ENCODE measurements at places on chromosomes 7 and 10.

GRCh38 chr10:14056610-14057332, 274.0 kb downstream of the FRMD4A start:
- DNase-seq = peak; percentile 95

- DNase-seq = no peak
Observed at GRCh38 chr10:35598379-35598778, 6.8 kb upstream of the GJD4 start.

DNA sequence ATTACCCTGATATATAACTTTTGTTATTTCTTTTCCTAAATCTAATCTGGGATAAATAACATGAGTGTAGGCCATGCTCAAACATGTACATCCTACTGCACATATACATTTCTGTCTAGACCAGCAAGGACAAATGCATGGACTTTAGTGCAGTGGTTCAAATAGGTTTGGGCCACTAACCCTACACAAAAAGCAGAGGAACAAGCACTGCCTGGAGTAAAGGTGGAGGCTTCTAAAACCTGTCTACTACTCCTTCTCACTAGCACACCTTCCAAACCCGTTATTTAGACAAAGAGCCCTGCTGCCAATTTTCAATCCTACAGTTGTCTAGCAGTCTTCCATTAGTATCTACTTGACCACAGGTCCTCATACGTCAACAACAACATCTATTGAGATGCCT, 34.8 kb downstream of the SGCE start:
- DNase-seq = no peak

GRCh38 chr10:60784641-60785040, 6.4 kb downstream of the CDK1 start:
- no peak for DNase-seq

DNA sequence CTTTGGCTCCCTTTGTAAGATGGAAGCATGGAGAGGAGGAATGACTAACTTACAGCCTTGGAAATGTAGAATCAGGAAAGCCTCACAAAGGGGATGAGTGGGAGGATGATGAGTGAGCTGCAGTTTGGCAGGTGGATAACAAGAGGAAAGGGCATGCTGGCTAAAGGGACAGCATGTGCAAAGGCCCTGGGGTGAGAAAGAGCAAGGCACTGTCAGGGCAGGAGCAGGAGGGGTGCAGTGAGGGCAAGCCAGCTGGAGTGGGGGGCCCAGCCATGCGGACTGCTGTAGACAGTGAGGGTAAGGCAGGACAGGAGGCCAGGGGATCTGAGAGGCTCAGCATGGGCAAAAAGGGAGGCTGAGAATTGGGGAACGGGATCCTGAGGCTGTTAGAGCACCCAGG, 20.5 kb downstream of the TLL2 start:
- DNase-seq = no peak

DNA sequence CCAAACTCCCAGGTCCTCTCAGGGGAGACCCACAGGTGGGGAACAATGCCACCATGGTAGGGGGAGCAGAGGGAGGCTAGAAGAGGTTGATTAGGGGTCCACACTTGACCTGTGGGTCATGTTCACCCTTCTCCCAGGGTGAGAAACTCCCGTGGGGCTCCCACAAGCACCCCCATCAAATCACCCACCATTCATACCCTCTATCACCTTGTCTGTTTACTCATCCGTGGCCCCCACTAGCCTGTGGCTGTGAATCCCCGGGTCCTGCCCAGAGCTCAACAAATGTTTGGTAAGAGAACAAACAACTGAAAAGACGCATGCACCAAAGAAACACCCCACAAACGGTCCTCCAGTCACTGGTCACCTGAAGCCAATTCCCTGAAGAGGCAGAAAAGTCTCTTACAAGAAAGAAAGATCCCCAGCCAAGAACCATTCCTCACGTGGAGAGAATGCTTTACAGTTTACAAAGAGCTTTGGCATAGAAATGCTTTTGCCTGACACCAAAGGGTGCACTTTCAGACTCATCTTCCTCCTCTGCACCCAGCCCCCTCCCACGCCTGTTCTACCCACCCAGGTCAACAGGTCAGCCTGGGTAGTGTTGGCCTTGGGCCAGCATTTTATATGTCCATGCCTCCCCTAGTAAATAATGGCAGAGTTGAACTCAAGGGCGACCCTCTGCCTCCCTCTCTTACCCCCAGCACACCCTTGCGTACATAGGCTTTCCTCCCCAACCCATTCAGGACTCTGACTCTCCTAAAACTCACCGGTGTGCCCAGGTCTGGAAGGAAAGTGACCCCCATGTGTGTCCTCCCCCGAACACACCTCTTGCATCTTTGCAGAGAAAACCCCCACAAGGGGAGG, 1.9 kb downstream of the ZCCHC24 start:
- no peak for DNase-seq

DNA sequence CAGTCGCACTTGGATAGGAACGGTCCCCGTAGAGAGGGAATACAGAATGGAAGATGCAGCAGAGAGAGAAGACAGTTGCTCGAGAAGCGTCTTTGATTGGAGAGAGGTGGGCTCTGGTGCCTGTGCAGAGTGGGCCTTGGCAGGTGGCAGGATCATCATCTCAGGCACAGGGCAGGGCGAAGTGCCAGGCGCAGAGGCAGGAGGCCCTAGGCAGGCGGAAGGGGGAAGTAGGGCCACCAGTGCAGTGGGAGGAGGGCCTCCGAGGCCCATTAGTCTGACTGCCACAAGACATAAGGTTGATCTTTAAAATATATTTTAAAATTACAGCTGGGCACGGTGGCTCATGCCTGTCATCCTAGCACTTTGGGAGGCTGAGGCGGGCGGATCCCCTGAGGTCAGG, 10.1 kb downstream of the CARD11 start:
- DNase-seq = no peak

GRCh38 chr7:42127232-42127622, 109.8 kb downstream of the GLI3 start:
- DNase-seq = no peak

- peak; percentile 93 for DNase-seq
Observed at GRCh38 chr10:31650010-31650409, 278.6 kb downstream of the ARHGAP12 start.

DNA sequence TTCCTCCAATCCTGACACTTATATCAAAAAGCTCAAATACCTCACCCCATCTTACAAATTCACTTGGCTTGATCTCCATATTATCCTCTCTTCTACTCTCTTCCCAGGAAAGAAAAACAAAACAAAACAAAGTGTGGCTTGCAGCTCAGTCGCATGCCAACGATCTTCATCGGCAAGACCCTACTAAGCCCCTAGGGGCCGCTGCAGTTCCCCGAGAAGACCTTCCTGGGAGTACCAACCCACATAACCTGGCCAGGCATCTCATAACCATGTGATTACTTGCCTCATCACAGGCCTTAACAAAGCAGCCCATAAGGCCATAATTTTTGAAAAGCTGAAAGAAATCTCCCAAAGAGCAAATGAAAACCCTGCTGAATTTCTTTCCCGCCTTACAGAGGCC, 103.7 kb downstream of the ZNF92 start:
- DNase-seq = no peak

DNA sequence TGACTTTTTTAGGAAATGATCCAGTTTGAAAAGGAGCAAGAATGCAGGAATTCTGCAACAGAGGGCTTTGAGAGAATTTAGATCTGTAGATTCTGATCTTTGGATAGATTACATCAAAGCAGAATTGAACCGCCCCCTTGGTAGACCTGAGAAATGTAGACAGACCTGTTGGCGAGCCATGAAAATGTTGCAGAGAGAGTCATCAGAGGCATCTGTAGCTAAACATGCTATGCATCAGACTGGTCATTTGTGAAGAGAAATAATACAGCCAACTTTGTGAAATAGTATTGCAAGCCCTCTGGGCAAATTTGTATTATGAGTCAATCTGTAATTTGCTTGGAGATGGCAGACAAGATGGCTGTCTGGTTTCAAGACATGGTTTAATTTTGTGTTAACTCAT, 4.3 kb upstream of the C1GALT1 start:
- peak; percentile 67 for DNase-seq

GRCh38 chr7:30733691-30734090, 18.2 kb upstream of the INMT start:
- no peak for DNase-seq

DNA sequence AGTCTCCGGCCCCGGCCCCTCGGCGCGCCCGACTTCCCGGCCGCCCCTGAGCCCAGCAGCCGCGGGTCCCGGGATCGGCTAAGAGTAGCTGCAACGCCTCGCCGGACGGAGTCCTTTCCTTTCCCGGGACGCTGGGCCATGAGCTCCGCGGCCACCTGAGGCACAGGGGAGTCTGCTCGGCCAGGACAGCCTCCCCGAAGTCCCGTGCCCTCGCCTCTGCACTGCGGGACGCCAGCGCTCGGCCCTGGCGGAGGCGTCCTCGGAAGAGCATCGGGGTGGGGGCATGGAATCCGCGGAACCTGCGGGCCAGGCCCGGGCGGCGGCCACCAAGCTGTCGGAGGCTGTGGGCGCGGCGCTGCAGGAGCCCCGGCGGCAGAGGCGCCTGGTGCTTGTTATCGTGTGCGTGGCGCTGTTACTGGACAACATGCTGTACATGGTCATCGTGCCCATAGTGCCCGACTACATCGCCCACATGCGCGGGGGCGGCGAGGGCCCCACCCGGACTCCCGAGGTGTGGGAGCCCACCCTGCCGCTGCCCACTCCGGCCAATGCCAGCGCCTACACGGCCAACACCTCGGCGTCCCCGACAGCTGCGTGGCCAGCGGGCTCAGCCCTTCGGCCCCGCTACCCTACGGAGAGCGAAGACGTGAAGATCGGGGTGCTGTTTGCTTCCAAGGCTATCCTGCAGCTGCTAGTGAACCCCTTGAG, 502 bp downstream of the SLC18A3 start:
- DNase-seq = no peak

DNA sequence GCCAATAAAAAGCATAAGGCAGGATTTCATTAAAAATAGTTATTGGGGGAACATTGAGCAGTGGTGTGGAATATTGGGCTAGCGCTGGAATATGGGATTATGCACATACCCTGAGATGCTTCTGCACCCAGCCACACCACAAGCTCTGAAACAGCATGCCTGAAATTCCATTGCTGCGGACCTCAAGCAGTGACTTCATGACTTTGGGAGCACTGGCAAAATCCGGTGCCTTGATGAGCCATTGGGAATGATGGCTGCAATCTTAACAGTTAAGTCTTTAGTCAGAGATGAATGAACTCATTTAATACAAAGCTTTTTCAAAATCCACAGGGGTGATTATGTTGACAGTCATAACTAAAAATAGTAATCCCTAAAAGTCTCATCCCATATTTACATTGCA, 274.7 kb upstream of the MTPN start:
- DNase-seq = no peak

DNA sequence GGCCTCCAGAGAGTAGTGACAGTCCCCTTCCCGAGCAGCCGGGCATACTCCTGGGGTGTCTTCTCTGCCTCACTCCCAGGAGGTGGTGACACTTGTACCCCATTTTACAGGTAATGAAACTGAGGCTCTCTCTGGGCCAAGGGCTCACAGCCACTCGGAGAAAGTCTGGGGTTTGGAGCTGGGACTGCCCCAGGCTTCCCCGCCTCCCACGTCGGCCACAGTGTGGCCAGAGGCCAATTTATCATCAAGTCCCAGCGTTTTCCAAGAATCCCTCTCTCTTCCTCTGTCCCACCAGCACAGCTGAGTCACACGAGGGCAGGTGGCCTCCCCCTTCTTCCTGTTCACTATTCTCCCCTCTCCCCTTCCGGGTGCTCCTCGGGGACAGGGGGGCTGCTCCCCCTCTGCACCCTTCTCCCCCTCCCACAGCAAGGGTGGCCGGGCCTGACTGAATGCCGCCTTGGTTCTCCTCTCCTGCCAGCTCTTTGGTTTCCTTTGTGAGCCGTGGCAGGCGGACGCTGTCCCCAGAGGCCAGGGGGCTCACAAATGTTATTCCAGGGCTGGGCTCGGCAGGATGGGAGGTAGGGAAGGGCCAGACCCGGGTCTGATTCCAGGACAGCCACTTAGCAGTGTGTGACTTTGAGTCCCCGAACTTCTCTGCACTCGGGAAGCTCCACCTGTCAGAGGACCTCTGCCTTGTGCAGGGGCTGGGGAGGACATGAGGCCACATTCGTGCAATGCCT, 17.7 kb downstream of the CLIP2 start:
- peak; percentile 71 for DNase-seq

GRCh38 chr10:49162761-49163310, 25.4 kb downstream of the TMEM273 start:
- DNase-seq = no peak

- DNase-seq = no peak
Observed at GRCh38 chr7:129093867-129094456, 39.1 kb upstream of the TNPO3 start.

DNA sequence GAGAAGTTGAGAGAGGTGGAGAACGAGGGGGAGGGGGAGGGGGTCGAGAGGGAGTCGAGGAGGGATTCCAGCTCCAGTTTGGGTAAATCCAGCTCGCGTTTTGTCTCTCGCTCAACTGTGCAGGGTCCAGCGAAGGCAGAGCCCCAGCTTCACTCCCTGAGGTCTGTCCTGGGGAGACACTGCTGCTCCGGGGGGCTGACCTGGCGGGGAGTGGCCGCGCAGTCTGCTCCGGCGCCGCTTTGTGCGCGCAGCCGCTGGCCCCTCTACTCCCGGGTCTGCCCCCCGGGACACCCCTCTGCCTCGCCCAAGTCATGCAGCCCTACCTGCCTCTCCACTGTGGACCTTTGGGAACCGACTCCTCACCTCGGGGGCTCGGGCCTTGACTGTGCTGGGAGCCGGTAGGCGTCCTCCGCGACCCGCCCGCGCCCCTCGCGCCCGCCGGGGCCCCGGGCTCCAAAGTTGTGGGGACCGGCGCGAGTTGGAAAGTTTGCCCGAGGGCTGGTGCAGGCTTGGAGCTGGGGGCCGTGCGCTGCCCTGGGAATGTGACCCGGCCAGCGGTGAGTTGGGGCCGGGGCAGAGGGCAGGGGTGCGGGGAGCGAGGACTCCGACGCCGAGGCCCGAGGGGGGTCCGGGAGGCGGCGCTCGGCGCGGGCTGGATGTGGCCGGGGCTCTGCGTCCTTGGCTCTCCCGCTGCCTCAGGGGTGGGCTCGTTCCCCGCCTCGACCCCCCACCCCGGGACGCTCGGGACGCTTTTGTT, at the start of gene TET1:
Gene TET1 (plus strand): TSS at position 152 of the 757 bp plus-strand sequence. CDS start 12,002 bp downstream, outside the sequence.
- DNase-seq = no peak

DNA sequence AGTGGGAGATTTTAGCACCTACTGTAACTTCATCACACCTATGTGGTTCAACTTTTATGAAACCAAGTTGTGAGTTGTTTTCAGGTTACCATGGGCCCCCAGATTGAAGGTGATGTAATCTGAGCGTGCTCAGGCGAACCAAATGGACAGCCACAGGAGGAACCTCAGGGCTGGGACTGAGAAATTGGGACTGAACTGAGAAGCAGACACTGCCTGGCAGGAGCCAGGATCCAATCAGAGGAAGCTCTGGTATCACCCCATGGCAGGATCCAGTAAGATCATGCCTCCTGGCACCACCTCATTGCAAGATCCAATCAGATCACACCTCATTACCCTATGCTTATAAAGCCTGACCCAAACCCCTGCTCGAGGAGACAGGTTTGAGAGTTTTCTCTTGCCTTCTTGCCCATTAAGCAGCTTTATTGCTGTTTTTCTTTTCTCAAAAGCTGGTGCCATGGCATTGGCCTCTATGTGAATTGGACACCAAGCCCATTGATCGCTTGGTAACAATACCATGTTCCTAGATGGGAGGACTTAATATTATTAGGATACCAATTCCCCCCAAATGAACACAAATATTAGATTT, 43.2 kb upstream of the GDF10 start:
- DNase-seq = no peak

All from foreskin fibroblast (primary cell).